Endodermal cell (in vitro differentiated cells): ENCODE measurements at places on chromosomes 12 and 14. TPM values are rescaled to one million over a fixed set of nuclear protein-coding genes. Genes with fewer than 3 reads are reported as not detected.
A peak's percentile ranks its signal among the peaks of the same experiment; 100 is the strongest.

GRCh38 chr12:80815351-80815750 lies 98.6 kb downstream of the MYF5 start:
- DNase-seq = no peak
- H3K27ac ChIP-seq = no peak overlapping the region
- no peak overlapping the region for H3K4me3 ChIP-seq
- no peaks in the 10 kb centered on the region for H3K4me1 ChIP-seq
- no peaks in the 10 kb centered on the region for H3K36me3 ChIP-seq
- no peaks in the 10 kb centered on the region for H3K27me3 ChIP-seq

DNA sequence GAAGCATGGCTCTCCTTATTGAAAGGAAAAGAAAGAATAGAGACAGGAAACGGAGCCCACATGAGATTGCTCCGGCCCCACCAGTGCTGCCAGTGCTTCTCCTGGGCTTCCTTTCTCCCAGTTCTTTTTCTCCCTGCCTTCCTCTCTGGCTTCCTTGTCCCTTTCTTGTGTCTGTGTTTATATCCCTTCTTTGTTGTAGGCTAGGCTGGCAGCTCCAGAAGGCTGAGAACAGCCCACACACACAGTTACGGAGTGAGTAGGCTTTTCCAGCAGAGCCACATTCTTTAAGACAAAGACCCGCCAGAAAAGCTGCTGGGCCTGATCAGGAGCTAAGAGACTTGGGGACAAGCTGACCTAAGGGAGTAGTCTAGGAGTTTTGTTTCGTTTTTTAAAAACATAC lies 13.0 kb downstream of the CIPC start:
- H3K27me3 ChIP-seq = no peaks in the 10 kb centered on the region
- peaks cover 79% of the 10 kb centered on the region for H3K36me3 ChIP-seq
- H3K27ac ChIP-seq = peak overlapping the region; percentile 98
- H3K4me3 ChIP-seq = no peak overlapping the region

- H3K4me1 ChIP-seq = peaks cover 5% of the 10 kb centered on the region
- no peaks in the 10 kb centered on the region for H3K27me3 ChIP-seq
- H3K4me3 ChIP-seq = peak overlapping the region; percentile 90
- H3K27ac ChIP-seq = peak overlapping the region; percentile 19
- H3K36me3 ChIP-seq = peaks cover 39% of the 10 kb centered on the region
- DNase-seq = peak; percentile 63
These were observed 544 bp upstream of the TDP1 start for GRCh38 chr14:89955022-89955744.

DNA sequence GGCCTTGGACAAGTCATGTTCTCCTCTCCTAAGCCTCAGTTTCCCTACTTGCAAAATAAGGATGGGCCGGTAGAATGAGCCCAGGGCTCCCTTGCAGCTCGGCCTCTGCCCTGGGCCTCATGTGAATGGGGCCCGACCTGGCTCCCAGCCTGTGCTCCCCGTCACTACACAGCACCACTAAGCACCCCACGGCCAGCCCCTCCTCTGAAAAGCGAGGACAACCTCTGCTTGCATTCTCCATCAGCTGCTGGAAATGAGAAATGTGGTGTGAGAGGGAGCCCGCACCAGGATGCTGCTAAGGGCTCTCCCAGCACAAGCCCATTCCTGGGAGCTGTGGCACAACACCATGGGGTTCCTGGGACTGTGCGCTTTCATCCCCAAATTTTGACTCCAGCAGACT lies 10.2 kb downstream of the SLC25A47 start:
- no peaks in the 10 kb centered on the region for H3K27me3 ChIP-seq
- no peak overlapping the region for H3K4me3 ChIP-seq
- no peak for DNase-seq
- no peaks in the 10 kb centered on the region for H3K4me1 ChIP-seq

DNA sequence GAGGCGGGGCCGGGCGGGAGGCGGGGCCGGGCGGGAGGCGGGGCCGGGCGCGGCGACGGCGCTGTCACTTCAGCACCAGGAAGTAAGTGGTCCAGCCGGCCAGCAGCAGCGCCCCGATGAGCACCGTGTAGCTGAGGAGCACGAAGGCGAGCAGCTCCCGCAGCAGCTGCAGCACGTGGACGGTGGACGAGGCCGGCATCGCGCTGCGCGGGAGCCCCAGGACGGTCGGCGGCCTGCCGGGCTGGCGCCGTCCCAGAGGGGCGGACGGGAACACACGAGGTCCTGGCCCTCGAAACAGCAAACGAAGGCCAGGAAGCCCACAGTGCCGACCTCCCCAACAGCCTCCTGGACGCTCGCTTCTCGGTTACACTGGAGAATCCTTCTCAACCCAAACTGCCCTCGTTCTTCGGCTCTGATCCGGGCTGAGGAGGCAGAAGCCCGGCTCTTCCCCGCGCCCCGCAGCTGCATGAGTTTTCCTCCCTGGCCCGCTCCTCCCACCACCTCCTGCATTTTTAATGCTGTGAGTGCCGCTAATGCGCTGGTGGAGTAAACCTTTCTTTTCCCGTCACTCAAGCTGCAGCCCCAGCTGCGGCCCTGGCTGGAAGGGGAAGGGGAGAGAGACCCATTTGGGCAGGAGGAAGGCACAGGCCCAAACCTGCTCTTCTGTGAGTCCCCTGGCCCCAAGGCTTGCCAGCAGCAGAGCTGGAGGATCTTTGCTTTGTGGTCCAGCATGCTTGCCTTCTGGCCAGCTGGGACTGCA lies 694 bp upstream of the DIABLO start:
- DNase-seq = no peak
- H3K27me3 ChIP-seq = no peaks in the 10 kb centered on the region
- peaks cover 34% of the 10 kb centered on the region for H3K36me3 ChIP-seq
- H3K4me1 ChIP-seq = peaks cover 3% of the 10 kb centered on the region
- no peak overlapping the region for H3K4me3 ChIP-seq

TCL1B gene
- 0.42 to 0.78 TPM (median 0.62 TPM) in 3 replicates for total RNA-seq

DNA sequence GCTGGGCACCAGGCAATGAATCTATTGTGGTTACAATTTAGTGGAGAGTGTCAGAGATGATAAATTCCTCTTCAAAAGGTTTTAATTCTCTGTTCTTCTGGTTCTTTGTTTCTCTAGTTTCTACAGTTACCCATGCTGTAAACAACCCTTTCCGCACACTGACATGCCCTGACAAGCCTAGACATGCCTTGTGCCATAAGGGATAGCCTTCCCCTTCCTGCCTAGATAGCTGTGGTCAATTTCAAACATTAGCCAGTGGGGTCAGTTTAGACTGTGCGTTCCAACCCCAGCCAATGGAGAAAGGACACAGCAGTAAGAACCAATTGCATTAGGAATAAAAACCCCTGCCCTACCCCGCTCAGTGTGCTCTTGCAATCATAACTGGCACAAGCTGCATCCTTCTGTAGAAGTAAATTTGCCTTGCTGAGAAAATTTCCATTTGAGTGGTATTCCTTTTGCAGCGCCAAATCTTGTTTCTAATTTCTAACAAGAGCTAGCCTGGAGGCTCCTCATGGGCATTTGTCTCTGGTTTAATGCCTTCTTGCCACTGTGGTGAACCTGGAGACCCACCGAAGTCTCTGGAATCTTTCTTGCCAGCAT lies 6.4 kb downstream of the EDDM3A start:
- H3K27ac ChIP-seq = no peak overlapping the region
- no peak for DNase-seq
- H3K36me3 ChIP-seq = no peaks in the 10 kb centered on the region
- H3K4me1 ChIP-seq = no peaks in the 10 kb centered on the region
- H3K4me3 ChIP-seq = no peak overlapping the region

GRCh38 chr14:73700325-73700724 lies 13.9 kb downstream of the PNMA1 start:
- H3K27ac ChIP-seq = no peak overlapping the region
- H3K27me3 ChIP-seq = no peaks in the 10 kb centered on the region
- peaks cover 24% of the 10 kb centered on the region for H3K36me3 ChIP-seq
- H3K4me3 ChIP-seq = no peak overlapping the region
- H3K4me1 ChIP-seq = peaks cover 5% of the 10 kb centered on the region
- no peak for DNase-seq

ASCL1 gene
- not detected in 2 replicates for total RNA-seq

DNA sequence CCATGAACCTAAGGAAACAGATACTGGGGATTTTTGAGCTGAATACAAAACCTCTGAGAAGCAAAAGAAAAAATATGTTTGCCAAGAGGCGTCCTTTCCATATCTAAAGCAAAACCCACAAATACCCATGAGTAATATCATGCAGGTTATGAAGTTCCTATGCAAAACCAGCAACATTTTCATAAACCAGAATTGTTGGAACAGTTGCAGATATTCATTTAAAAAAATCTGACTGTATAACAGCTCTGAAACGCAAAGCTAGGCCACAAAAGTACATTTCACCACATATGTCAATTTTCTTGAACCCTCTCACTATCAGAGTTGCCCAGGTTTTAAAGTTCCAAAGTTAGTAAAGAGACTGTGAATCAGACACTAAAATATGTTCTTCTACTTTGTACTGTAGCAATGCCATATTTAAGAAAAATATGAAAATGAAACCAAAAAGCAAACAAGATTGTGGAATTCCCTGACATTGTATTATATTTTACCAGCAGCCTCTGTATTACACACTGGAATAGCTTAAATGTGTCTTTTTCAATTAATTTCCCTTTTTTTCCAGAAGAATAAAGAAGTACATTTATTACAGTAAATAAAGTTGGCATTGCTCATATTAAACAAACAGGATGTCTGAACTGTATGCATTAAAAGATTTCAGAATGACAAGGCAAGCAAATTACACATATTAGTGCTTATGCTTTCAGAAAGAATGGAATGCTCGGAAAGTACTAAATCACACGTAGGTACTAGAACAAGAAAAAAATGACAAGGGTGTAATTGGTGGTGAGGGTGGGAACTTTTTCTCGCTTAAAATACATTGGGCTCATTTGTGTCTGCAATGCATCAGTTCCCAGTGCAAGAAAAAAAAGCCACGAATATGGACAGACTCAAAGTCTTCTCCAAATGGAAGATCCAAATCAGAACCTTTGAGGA lies 33.6 kb upstream of the HIF1A start:
- no peaks in the 10 kb centered on the region for H3K36me3 ChIP-seq
- H3K27me3 ChIP-seq = no peaks in the 10 kb centered on the region
- H3K4me3 ChIP-seq = no peak overlapping the region

DNA sequence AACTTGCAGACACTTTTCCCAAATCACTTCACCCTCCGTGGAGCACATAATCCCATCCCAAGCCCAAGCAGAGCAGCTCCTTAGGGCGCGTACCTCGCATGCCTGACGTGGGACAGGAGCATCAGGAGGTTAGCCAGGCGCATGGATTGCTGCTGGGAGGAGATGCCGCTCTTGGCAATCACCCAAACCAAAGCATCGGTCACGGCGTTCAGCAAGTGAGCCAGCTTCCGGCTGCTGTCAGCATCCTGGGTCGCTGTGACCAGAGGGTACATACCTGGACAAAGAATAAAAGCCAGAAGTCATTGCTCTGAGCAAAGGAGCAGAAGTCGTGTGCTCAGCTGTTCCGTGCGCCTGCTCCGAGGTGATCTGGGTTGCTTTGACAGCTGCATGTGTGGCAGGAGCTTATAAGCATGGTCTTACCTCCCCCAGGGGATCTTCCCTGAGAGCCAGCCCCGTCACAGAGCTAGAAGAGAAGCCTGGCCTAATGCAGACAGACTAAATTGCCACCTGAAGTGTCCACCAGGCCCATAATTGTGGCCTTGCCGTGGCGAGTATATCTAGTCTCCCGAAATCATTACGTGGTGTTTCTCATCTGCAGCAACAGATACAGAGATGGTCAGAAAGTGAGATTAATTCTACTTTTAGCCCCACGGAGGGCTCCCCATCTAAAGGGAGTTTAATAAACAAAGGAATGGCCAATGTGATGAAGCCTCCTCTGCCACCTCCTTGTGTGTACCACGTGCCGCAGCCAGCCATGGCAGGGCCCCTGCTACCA lies 59.1 kb downstream of the ESR2 start:
- H3K27me3 ChIP-seq = no peaks in the 10 kb centered on the region
- DNase-seq = peak; percentile 49
- no peak overlapping the region for H3K4me3 ChIP-seq
- no peak overlapping the region for H3K27ac ChIP-seq
- peaks cover 13% of the 10 kb centered on the region for H3K36me3 ChIP-seq

GRCh38 chr14:103724116-103724515 lies 8.5 kb downstream of the ZFYVE21 start:
- no peak overlapping the region for H3K27ac ChIP-seq
- peaks cover 2% of the 10 kb centered on the region for H3K4me1 ChIP-seq
- H3K27me3 ChIP-seq = no peaks in the 10 kb centered on the region
- no peak for DNase-seq

IL31 gene
- total RNA-seq = not detected in 3 replicates

- no peak overlapping the region for H3K27ac ChIP-seq
- H3K36me3 ChIP-seq = no peaks in the 10 kb centered on the region
- no peak for DNase-seq
- peak overlapping the region; percentile 41 for H3K4me3 ChIP-seq
- H3K27me3 ChIP-seq = no peaks in the 10 kb centered on the region
- peaks cover 14% of the 10 kb centered on the region for H3K4me1 ChIP-seq
These were observed 109.6 kb downstream of the EML5 start for GRCh38 chr14:88683119-88683518.

FITM1 gene
- 0.43 TPM in 1 of 2 replicates, not detected in the other for total RNA-seq

DNA sequence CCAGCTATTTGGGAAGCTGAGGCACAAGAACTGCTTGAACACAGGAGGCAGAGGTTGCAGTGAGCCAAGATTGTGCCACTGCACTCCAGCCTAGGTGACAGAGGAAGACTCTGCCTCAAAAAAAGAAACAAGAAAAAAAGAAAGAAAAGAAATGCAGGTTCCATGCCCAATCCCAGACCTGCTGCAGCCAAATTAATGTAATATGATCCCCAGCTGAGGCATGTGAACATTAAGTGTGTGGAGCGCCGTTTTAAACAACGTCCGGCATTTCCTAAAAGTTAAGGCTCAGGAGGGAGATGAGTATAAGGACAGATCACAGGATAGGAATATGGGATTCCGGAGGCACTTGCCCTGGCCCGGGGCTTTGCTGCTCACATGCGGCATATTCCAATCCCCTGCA lies 162.9 kb downstream of the KSR2 start:
- DNase-seq = no peak
- no peak overlapping the region for H3K4me3 ChIP-seq
- peaks cover 4% of the 10 kb centered on the region for H3K27me3 ChIP-seq
- no peak overlapping the region for H3K27ac ChIP-seq
- no peaks in the 10 kb centered on the region for H3K4me1 ChIP-seq
- H3K36me3 ChIP-seq = no peaks in the 10 kb centered on the region
